ENCODE measurements at places on chromosomes 12 and 14. TPM values are rescaled to one million over a fixed set of nuclear protein-coding genes. Genes with fewer than 3 reads are reported as not detected.

DNA sequence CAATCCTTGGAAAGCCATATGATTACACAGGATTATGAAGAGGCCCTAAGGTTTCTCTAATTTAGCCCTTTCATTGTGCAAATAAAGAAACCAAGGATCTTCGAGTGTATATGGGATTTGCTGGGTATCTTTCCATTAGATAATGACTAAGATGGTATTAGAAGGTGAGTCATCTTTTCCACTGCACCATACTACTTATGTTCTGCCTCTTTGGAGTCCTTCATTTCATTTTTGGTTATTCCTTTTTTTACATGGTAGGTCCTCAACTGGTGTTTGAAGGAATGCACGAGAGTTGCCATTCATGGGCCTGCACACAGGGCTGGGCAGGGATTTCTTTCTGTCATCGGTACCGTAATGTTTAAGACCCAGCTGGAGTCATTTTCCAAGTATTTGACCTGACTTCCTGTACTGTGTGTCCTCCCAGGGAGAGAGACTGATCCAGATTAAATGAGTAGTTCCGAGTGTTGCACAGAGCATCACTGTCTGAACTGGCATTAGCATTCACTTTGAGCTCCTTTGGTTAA, 85.7 kb downstream of the BORCS5 start:
- peak; percentile 73 for DNase-seq

DNA sequence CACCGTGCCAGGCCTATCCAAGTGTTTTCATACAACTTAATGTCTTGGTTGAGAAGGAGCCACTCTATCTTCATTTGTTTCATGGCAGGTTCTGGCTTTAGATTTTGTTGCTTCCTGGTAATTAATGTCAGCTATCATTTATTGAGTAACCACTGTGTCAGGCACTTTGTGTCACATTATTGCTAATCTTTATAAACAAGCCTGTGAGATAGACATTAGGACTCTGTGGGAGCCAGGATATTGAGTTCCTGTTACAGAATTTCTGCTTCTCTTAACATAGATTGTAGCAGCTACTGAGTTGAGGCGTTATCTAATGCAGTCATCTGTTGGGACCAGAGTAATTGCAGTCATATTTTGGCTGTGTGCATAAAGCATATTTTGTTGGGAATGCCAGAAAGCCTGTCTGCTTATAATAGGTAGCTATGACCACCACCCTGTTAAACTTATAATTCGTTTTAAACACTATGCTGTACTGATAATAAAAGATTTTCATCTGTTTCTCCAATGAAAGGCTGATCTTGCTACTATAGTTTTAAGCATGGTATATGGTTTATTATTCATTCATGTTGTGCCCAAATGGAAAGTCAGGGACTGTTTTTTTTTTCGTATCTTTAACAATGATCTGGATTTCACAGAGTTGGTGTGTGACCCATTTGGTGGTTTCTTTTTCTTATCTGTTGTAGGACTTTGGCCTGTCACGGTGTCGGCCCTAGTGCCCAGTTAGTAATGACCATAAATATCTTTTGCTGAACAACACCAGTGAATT, 432.6 kb downstream of the PCNX1 start:
- DNase-seq, result no peak

DNA sequence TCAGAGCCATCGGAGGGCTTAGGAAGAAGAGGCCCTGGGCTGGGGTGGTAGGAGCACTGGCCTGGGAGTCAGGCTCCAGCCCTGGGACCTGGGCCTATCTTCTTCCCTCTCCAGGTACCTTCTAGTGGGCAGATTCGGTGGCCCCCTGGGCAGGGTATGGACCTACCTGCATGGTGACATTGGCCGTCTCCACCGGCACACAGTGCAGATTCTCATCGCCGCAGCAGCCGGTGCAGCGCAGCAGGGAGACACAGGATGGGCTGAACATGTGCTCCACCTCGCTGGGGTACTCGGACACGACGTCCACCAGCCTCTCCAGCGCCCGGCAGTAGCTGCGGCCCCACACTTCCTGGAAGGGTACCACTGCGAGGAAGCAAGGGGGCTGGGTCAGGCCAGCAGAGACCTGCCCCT, 6.2 kb downstream of the PGF start:
- DNase-seq, result no peak

GRCh38 chr14:80304125-80304766, 92.9 kb upstream of the DIO2 start:
- peak; percentile 17 for DNase-seq

DNA sequence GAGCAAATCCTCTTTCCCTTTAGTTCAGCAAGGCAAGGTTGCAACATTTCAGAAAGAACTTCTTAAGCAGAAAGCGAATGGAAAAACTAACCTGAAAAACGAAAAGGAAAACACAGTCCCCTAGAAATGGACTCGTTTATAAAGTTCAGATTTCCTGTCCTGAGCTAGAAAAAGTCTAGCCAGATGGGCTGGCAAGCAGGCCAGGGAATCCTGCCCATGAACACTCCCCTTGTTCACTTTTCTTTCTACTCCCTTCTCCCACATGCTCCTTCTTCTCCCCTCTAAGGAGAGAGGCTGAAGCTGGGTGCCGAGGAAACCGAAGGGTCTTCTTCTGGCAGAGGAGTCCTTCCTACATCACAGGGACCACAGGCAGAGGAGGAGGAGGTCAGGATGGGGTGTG, 27.1 kb downstream of the LTBP2 start:
- DNase-seq, result no peak

- DNase-seq, result peak; percentile 43
Observed at GRCh38 chr12:120909633-120910298, 5.6 kb upstream of the SPPL3 start.

GRCh38 chr14:88023658-88024187, 18.8 kb downstream of the GPR65 start:
- no peak for DNase-seq

GRCh38 chr14:72315714-72316113, 383.5 kb downstream of the RGS6 start:
- DNase-seq, result no peak

GRCh38 chr14:57755018-57755521, 110.8 kb downstream of the SLC35F4 start:
- no peak for DNase-seq

GRCh38 chr12:7113389-7113871, 4.4 kb upstream of the C1RL start:
- DNase-seq, result peak; percentile 29

GRCh38 chr12:57547288-57548012, 458 bp upstream of the DCTN2 start:
- no peak for DNase-seq

- DNase-seq, result peak; percentile 92
Observed at GRCh38 chr14:57382283-57382682, 8.1 kb upstream of the NAA30 start.

- no peak for DNase-seq
Observed at GRCh38 chr12:120175062-120175461, 19.5 kb downstream of the GCN1 start.

- no peak for DNase-seq
Observed at GRCh38 chr14:73381380-73382013, 76.8 kb downstream of the NUMB start.

DNA sequence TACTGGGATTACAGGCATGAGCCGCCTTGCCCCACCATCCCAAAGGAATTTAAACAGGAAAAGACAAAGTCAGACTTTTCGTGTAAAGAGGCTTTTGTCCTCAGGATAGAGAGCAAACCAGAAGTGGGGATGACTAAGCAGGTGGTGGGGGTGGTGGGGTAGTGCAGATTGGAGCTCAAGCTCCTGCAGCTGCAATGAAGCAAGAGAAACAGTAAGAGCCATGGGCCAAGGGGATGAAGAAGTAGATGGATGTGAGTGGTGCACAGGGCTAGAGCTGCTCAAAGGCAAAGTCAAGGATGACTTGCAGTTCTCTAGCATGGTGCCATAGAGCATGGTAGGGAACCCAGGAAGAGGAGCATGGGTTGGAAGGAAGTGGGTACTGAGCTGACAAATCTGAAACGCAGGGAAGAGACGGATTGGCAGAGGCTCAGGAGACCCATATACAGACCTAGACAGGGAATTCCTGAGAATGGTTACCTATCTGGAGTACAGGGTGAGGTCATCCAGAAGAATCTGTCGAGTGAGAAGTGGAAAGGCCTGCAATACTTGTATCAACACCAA, 11.4 kb upstream of the RNF34 start:
- DNase-seq, result peak; percentile 89

- DNase-seq, result no peak
Observed at GRCh38 chr12:68481181-68481941, 129.3 kb upstream of the RAP1B start.

- no peak for DNase-seq
Observed at GRCh38 chr12:28570811-28571210, 380.6 kb downstream of the CCDC91 start.

- DNase-seq, result no peak
Observed at GRCh38 chr14:79197516-79197915, 1013.8 kb downstream of the DIO2 start.

GRCh38 chr12:95185072-95185471, 32.2 kb downstream of the FGD6 start:
- no peak for DNase-seq

DNA sequence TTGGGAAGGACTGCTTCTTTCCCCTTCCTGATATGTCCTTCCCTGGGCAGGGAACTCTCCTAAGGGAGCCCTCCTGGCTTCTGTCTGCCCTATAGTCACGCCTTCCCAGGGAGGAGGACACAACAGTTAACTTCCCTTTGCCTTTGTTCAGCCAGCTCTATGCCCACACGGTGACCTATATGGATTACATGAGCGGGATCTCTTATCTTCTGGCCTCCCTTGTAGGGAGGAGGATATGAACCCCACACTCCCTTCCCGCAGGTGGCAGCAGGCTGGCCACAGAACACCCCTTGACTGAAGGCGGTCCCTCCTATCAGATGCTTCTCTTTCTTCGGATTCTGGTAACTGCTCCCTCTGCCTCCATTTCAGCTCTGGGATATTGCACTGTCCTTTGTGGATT, 135.6 kb upstream of the MAX start:
- DNase-seq, result no peak

- peak; percentile 76 for DNase-seq
Observed at GRCh38 chr12:19190292-19191031, 60.9 kb downstream of the PLEKHA5 start.

DNA sequence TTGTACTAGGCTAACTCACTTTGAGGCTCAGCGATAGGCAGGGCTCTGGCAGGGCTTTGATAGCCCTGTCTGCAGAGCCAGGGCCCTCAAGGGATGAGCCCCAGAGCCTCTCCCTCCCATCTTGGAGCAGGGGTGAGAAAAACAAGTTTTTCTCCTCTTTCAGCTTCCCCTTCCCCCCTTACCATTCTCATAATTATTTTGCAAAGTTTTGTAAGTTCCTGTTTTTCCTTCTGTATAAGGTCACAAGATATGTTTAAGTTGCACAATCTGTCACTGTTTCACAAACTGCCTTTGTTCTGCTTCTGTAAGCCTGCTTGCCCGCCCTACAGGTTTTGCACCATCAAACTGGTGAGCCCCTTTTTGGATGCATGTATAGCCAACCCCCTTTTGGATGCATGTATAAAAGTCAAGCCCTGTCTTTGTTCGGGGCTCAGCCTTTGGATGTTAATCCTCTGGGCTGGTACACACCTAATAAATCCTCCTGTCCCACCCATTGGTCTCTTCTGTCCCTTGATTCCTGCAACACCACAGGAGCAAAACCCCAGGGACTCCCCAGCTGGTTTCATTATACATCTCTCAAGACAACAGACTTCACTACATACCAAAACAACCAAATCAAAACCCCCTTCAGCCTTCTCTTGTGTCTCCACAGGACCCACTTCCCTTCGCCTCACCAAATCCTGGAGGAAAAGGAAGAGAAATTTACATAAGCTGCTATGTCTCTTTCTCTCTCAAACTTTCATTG, 52.5 kb upstream of the RESF1 start:
- DNase-seq, result no peak

DNA sequence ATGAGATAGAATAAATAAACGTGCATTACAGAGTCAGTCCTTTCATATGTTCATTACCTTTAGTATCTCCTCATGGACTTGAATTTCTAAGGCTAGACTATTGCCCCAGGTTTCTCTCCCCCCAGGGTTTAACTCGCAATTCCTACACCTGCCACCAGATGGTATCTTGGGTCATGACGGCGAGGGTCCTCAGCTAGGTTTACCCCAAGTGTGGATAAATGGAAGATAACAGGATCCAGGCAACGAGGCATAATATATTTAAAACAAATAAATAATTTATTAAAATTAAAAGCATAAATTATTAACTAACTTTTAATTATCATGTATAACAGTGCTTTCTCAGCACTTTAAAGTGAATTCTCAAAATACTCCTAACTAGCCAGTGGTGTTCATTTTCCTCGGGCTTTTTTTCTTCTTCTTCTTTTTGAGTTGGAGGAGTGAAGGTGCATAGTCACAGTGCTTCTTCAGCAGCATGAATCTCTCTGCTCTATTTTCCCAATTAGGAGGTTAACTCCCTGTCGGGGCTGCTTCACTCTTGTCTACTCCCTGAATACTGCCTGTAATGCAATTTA, 243.5 kb upstream of the CAND1 start:
- peak; percentile 38 for DNase-seq

DNA sequence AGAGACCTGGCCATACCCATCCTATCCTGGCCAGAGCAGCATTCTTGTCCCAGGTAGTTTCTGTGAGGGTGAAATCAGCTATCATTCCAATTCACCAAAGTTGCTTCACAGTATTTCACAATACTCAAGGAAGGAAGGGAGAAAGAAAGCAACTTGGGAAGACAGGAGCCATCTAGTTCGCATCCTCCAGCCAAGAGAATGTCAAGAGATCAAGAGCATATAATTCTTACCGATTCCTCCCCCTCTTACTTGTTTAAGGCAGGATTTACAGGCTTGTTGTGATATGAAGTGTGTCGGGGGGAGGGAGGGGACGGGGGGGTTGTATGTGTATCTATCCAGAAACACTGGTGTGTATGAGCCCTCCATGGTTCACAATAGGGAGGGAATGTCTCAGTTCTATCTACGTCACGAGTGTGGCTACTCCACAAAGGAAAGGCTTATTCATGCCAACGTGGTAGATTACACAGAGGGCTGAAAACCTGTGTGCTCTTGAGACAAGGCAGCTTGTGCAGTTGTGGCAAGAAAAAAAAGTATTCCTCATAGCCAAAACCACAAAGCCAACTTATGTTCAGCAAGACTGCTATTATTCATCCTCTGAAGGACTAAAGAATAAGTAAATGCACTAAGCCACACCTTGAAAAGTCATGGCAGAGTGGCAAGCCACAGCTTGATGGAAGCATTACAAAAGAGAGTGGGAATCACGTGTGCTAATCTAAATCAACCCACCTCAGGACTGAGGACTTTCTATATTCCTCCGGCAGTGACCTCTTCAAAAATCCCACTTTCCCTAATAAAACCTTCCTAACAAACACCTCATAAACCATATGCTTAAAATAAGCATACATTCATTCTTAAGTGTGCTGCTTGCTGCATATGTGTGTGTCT, 35.0 kb downstream of the CORO1C start:
- peak; percentile 100 for DNase-seq

- DNase-seq, result no peak
Observed at GRCh38 chr12:25781232-25781631, 177.2 kb upstream of the RASSF8 start.

- peak; percentile 79 for DNase-seq
Observed at GRCh38 chr14:52792097-52792415, 649 bp upstream of the GNPNAT1 start.

- DNase-seq, result no peak
Observed at GRCh38 chr12:4850857-4851380, 58.8 kb upstream of the KCNA1 start.

- no peak for DNase-seq
Observed at GRCh38 chr14:42626986-42627385, 1020.3 kb downstream of the LRFN5 start.

The TSPAN8 gene
- 0.26 TPM for total RNA-seq

The RDH12 gene
- total RNA-seq, result 1.3 TPM

The NGB gene
- total RNA-seq, result not detected

The KRT74 gene
- 0.13 TPM for total RNA-seq

The PCNX4 gene
- total RNA-seq, result 24.7 TPM

The ETFBKMT gene
- total RNA-seq, result 1.0 TPM

The TAS2R30 gene
- 3.1 TPM for total RNA-seq

The LMO3 gene
- 3.3 TPM for total RNA-seq

The DHH gene
- total RNA-seq, result not detected
